IPS DF 6.9 (cell line): ENCODE measurements at places on chromosomes 5 and 9.

DNA sequence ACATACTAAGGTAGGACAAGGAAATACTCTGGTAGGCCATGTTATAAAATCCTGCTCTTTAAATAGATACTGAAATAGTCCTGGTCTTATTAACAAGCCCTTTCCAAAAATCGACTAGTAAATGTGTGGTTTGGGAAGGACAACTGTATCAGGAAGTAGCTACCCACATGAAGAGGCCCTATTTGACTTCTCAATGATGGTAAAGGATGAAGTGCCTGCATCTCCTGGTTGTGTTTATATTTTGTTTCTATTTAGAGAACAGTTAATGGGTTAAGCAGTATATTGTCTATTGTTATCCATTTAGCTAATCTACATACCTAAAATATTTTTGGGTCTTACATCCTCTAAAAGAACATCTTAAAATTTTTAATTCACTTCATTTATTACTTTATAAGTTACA, 12.5 kb downstream of the GDF9 start:
- DNase-seq, result no peak

DNA sequence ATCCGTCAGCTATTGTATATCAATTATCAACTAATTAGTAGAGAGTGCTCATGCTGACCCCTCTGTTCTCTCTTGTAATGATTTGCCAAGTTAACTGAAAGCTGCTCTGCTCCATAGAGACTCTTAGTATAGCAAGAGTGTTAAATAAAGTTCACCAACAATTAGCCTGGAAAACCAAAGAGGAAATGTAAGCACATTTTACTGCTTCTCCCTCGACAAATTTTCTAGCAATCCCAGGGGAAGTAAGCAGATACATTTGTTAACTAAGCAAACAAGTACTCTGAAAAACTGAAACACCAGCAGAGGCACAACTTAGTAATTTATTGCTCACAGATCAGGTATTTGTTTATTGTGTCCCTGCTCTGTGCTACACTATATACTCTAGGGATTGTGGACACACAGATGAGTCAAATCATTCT, 162.2 kb downstream of the GLIS3 start:
- no peak for DNase-seq

DNA sequence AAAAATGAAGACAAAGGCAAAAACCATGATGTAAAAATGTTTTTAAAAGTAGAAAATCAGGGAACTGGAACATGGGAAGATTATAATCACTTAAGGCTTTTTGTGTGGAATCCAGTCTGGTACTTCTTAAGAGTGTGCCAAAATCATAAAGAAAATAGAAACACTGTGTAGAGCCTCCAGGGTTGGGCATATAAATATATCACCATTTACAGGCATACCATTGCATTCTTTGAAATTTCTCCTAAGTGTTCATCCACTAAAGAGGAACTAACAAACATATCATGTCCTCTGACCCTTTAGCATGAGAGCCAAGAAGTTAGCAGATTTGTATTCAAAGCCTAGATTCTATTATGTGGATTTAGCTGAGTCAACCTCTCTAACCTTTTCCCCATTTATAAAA, 93.3 kb downstream of the SLF1 start:
- no peak for DNase-seq

DNA sequence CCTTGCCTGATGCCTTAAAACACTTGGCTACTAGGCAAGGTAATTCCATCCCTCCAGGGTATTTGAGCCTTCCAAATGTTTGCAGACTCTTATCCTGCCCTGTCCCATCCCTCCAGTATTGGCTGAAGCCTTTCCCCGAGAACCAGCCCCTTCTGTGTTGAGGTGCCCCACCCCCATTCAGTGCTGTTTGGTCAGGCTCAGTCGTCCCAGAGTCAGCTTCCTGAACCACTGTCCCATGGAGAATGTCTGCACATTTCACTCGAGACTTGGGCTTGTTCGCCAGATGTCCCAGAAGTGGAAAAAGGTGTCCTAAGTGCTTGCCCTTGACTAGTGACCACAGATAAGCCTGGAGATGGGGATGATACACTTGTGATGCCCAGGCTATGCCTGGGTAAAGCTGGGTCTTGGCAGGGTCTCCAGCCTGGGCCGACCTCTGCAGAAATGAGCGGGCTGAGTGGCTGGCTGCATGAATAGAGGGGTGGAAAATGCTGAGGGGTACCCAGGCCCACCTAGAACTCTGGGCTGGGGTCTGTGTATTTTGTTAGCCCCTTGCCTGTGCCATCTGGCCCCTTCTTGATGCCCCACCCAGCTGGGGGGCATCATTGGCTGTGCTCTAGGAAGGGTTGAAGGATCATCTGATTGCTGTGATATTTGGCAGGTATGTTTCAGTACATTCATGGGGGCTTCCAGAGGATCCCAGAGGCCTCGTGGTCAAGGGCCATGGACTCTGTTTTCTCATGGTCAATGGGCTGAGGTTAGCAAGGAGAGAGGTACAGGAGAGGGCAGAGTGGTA, 178.4 kb downstream of the MACROH2A1 start:
- no peak for DNase-seq

DNA sequence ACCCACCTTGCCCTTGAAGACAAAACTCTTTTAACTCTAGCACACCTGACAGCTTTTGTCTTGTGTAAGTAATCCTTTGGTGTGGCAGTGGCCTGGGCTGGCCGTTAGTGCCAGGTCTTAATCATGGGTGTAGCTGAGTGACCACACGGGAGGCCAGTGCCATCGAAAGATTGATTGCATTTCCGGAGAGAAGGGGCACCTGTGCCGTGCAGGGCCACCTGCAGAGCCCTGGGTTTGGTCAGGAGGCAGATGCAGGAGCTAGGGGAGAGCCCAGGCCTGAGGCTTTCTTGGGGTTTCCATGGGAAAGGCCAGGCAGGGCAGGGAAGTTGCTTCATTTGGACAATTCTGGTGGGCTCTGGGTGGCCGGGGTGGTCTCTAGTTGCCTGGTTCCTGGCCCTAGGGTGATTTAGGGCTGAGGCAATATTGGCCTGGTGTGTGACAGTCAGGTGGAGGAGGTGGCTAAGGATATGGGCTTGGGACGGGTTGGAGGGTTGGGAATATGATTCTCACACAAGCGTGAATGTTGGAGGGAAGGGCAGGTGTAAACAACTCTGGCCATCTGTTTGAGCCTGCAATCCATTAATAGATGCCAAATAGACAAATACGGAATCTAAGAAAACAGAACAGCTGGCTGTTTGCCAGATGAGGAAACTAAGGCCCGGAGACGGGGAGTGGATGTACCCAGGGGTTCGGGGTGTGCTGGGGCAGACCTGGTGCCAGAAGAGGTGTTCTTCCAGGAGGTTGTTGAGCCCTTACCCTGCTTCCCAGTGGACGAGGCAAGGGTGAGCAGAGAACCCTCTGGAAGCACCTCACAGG, 4.6 kb downstream of the DBH start:
- DNase-seq, result no peak

DNA sequence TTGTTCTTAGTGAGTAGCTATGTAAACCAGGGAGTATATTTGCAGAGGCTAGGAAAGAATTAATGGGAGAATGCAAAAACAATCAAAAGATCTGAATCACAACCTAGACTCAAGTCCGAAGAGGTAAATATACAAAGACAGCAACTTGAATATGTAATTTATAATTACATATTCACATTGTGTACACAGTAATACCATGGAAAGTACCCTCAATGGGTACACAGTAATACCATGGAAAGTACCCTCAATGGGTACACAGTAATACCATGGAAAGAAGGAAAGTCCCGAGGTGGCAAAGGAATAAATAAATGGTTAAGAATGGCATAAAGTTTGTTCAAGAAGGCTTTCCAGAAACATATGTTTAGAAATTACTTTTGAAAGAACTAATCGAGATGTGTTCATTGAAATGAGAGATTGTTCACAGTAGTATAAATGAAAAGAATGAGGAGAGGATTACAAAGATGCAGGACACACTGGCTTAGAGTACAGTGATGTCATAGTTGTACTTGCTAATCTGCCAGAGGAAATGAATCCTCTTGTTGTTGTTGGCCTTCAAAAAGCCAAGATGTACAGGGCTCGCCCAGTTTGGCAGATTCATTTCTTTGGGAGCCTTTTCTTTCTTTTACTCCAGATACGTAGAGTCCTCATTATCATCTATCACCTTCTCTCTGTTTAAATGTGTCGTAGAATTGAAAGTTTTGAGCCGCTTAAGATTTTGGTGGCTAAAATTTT, 116.0 kb downstream of the UNC13B start:
- no peak for DNase-seq

DNA sequence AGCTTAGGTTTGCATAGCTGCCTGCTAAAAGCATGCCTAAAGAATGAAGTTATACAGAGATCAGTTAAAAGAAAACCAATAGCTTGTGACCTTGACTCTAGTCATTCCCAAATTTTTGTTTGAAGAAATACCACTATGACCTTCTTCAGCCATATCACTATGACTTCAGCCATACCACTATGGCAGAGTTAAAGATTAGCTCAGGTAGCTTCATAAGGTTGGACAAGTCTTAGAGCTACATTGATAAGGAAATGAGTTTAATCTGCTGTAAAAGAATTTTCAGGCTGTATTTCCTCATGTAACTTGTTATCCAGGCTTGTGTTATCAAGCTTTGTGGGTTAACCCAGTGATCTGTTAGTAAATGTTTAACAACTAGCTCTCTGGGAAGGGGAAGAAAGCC, 30.7 kb downstream of the C6 start:
- no peak for DNase-seq

GRCh38 chr5:102262688-102263087, 33.4 kb downstream of the SLCO4C1 start:
- DNase-seq, result no peak

- no peak for DNase-seq
Observed at GRCh38 chr9:96167011-96167410, 135.0 kb downstream of the HSD17B3 start.

- DNase-seq, result no peak
Observed at GRCh38 chr9:101536351-101536750, 2.7 kb downstream of the RNF20 start.

DNA sequence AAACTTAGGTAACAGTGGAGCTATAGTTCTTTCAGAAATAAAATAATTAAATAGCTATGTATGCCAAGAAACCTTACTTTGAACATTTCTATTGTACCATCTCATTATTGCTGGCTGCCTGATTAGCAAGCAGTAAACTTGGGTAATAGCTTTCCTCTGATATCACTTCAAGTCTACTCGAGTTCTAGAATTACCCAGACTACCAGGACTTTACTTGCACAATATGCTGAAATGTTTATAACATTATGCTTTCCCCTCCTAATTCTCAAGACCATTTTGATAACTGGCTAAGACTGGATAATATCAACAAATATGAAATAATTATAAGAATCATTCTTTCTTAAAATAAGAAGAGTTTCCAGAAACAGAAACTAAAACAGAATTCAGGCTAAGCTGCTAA, 512.6 kb downstream of the RAB3C start:
- DNase-seq, result no peak

DNA sequence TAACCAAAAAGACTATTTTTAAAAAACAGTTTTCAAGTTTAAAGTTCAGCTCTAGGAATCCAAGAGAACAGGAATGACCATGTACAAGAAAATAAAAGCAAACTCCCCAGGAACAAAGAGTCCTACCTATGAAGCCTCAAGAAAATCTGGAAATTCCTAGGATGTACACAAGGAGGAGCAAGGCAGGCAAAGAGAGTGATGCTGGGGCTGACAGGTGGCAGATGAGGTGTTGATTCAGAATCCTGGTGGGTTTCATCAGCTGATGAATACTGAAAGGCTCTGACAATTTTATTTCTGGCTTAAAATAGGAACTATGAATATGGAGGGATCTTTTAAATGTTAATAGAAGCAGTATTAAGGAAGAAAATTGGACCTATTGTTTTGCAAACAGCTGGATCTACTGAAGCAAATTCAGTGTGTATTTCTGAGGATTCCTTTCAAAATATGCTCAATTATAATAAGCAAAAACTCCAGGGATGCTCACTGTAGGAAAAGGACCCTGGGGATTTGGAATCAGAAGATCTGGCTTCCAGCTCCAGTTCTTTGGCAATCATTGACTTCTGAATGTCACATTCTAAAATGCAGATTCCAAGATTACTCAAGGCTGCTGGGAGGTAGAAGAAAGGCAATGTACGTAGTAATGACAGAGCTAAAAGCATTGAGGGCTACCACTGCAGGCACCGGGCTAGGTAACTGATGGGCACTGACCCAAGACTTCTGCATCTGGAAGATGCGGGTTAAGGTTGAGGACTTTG, 28.0 kb upstream of the SH3RF2 start:
- no peak for DNase-seq

DNA sequence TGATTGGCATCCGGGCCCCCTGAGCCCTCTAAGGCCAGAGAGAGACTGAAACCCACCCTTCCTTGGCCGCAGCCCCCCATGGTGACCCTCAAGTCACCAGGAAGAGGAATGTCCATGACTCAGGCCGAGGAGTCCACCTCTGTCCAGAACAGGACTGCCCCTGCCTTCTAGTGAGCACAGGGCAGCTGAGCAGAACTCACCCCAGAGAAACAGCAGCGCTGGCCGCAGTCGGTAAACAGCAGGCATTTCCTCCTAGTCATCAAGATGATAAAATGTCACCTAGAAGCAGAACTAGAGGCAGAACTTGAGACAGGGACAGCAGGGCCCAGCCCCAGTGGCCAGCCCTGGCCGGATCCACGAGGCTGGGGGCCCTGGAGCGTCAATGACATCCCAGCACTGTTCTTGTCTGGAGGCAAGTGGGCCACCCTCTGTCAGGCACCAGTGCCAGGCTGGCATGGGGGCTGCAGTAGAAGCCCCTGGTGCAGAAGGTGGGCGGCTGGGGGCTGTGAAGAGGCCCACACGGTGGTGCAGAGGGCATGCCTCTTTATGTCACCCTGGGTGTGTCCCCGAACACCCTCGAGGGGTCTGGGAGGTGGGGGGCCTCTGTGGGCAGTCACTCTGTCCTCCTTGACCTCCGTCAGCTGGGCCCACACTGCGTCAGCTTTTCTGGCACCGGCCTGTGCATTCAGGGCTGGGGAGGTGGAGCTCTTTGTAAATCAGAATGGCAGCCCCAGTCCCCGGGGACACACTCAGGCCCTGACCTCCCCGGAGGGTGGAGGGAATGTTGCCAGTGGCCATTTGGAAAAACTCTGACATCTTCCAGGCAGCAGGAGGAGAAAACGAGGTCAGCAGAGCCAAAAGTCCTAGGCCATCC, 83.0 kb downstream of the NTNG2 start:
- DNase-seq, result no peak
